ENCODE measurements at places on chromosomes 16 and 17. TPM values are rescaled to one million over a fixed set of nuclear protein-coding genes. Genes with fewer than 3 reads are reported as not detected.

GRCh38 chr17:49494986-49495841 lies at the start of gene NGFR:
Gene NGFR (plus strand): TSS chr17:49495293. CDS start chr17:49495418, 125 bp downstream.
- H3K4me3 ChIP-seq: peak within 1 kb of the TSS; percentile 59
- H3K27me3 ChIP-seq: peaks cover 56% of the 10 kb centered on the region
- DNase-seq: peak; percentile 87
- H3K4me1 ChIP-seq: peaks cover 27% of the 10 kb centered on the region

DNA sequence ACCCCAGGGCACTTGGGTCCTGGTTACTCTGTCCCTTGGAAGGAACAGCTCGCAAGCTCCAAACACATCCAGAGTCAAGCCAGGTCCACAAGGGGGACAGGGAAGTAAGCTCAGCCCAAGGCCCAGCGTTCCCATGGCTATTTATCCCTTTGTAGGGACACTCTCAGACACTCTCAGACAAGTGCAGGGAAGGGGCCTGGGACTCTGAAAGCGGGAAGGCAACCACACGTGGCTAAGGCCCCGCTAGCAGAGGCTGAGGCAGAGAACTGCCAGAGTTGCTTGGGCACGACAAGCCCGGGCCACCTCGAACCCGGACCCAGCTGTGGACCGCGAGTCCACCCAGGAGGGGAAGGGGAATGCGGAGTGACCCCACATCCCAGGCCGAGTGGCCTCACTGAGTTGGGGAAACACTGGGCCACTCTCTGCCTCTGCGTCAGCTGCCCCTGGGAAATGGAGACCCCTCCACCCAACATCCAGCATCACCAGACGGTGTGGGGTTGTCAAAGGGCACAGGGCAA lies 10.2 kb downstream of the NPTX1 start:
- H3K36me3 ChIP-seq: no peaks in the 10 kb centered on the region
- DNase-seq: no peak

DNA sequence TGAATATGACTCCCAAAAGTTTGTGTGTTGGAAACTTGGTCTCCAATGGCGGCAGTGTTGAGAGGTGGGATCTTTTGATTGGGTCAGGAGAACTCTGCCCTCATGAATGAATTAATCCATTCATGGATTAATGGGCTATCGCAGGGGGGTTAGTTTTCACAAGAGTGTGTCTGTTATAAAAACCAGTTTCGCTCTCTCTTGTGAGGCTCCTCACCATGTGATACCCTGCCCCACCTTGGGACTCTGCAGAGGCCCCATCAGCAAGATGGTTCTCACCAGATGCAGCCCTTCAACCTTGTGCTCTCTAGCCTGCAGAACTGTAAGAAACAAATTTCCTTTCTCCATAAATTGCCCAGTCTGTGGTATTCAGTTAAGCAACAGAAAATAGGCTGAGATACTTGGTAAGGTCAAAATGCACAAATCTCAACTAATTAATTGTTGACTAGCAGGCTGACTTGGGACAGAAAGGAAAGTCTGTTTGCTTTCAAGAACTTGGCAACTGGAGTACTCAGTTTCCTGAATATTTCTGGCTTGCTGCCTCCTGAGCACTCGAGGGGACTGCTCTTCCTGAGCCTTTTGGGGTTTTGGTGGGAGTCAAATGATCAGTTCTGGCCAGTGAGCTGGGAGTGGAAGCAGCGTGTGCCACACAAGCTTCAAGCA lies 13.8 kb upstream of the CCL17 start:
- no peaks in the 10 kb centered on the region for H3K4me1 ChIP-seq
- peak; percentile 20 for DNase-seq
- H3K27me3 ChIP-seq: no peaks in the 10 kb centered on the region
- no peak overlapping the region for H3K27ac ChIP-seq

- H3K36me3 ChIP-seq: no peaks in the 10 kb centered on the region
- H3K4me1 ChIP-seq: no peaks in the 10 kb centered on the region
- H3K27me3 ChIP-seq: no peaks in the 10 kb centered on the region
- H3K4me3 ChIP-seq: no peak overlapping the region
These were observed 18.3 kb upstream of the HAS3 start for GRCh38 chr16:69087161-69087581.

GRCh38 chr17:33434841-33435240 lies 141.7 kb upstream of the ASIC2 start:
- no peaks in the 10 kb centered on the region for H3K4me1 ChIP-seq
- H3K36me3 ChIP-seq: no peaks in the 10 kb centered on the region
- DNase-seq: no peak
- no peak overlapping the region for H3K4me3 ChIP-seq
- no peak overlapping the region for H3K27ac ChIP-seq
- no peaks in the 10 kb centered on the region for H3K27me3 ChIP-seq

CMTR2 gene
- polyA plus RNA-seq: 11.0 TPM

- DNase-seq: peak; percentile 94
- H3K36me3 ChIP-seq: no peaks in the 10 kb centered on the region
- H3K4me3 ChIP-seq: no peak overlapping the region
- peaks cover 4% of the 10 kb centered on the region for H3K4me1 ChIP-seq
- no peaks in the 10 kb centered on the region for H3K27me3 ChIP-seq
These were observed 7.8 kb upstream of the RNF213 start for GRCh38 chr17:80252871-80253270.

DNA sequence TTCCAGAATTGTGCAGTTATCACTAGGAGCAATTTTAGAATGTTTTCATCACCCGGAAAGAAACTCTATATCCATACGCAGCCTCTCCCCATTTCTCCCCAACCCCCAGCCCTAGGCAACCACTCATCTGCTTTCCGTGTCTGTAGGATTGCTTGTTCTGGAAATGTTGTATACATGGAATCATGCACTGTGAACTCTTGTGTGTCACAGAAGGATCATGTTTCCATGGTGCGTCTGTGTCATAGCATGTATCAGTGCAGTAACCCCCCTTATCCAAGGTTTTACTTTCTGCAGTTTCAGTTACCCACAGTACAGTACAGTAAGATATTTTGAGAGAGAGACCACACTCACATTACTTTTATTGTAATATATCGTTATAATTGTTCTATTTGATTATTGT lies 299.4 kb downstream of the CPPED1 start:
- no peak overlapping the region for H3K4me3 ChIP-seq
- H3K27me3 ChIP-seq: no peaks in the 10 kb centered on the region
- H3K36me3 ChIP-seq: no peaks in the 10 kb centered on the region

DNA sequence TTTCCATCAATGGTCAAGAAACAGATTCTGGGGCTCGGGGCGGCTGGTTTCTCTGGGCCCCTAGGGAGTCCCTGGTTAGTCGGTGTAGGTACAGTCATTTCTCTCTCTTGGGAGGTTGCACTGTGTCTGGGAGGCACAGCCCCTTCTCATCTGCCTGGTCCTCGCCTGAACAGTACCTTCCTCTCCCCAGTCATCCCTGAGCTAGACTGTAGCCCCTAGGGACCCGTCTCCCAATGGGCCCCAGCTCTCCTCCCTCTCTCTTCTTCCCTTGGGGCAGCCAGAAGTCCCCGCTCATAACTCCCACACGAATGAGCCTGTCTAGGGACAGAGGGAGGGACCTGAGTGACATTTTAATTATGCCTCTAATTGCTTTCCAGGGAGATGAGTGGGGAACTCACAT lies 20.2 kb upstream of the CPSF4L start:
- H3K4me1 ChIP-seq: peaks cover 4% of the 10 kb centered on the region
- no peak overlapping the region for H3K4me3 ChIP-seq
- no peak overlapping the region for H3K27ac ChIP-seq

DNA sequence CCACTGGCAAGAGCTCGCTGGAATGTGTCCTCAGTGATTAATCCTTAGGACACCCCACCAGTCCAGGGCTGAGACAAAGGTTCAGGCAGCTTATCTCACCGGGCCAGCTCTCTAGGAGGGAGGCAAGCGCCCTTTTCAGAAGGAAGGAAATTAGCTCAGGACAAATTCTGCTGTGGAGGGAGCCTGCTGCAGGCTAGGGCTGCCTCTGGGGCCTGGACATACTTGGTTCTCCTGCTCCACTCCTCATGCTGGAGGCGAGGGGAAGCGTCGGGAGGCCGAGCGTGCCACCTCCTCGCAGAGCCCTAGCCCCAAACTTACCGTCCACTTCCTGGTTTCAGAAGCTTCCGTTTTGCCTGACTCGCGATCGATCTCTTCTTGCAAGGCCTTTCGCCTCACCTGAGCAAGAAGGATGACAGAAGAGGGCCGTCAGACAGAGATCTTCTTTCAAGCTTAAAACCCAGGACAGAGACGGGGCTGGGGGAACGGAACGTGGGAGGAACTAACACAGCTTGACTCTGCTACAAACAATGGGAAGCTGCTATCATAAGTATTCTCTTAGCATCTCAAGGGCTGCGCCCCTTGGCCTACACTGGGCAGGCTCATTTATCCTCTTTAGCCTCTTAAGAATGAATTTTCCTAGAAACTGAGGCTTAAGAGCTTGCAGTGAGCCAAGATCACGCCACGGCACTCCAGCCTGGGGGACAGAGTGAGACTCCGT lies 7.7 kb downstream of the KNOP1 start:
- H3K36me3 ChIP-seq: peaks cover 92% of the 10 kb centered on the region
- no peak overlapping the region for H3K4me3 ChIP-seq
- peak; percentile 65 for DNase-seq
- no peaks in the 10 kb centered on the region for H3K27me3 ChIP-seq
- H3K27ac ChIP-seq: no peak overlapping the region
- no peaks in the 10 kb centered on the region for H3K4me1 ChIP-seq
